ENCODE measurements at places on chromosomes 11 and 22. TPM values are rescaled to one million over a fixed set of nuclear protein-coding genes. Genes with fewer than 3 reads are reported as not detected.

Gene SCO2
- total RNA-seq: 12.8 TPM

Gene CAVIN3
- 1.6 TPM for total RNA-seq

Gene GNAZ
- 0.20 TPM for total RNA-seq

DNA sequence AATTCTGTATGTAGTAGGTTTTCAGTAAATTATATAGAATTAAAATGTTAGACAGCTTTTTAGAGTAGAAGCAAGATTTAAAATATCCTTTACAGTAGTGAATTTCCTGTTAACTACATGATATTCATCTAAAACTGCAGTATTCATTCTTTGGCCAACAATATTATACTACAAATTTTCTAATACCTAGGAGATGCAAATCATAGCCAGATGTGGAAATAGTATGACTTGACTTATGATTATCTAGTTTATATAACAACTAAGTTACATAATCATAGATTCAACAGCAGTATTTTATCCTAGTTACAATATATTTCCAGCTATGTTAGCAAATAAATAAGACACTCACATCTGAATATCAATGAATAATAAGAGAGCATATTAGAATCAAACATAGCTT is 163.2 kb downstream of the MSANTD4 start:
- no peaks in the 10 kb centered on the region for H3K4me1 ChIP-seq
- peaks cover 6% of the 10 kb centered on the region for H3K27me3 ChIP-seq
- DNase-seq: no peak
- no peaks in the 10 kb centered on the region for H3K36me3 ChIP-seq
